ENCODE measurements at places on chromosomes 11 and 22.

GRCh38 chr22:17371448-17371847, 2.2 kb downstream of the CECR2 start:
- DNase-seq = no peak

DNA sequence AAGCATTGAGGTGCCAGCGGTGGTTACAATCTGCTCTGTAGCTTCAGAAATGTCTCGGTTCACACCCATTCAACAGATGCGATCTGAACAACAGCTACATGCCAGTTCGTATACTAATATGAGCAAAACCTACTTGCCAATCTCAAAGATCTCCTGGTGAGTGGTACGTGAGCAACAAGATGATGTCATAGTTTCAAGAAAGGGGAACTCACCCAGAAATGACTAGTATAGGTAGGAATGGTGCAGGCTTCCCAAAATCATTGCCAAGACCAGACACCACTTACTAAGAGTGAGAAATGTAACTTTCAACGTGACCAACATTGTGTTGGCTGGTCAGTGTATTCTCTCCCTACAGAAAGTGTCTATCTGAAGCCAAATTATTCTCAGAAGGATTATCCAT, 31.1 kb downstream of the OR6Q1 start:
- no peak for DNase-seq

GRCh38 chr22:19002684-19003038, 66.6 kb upstream of the PRODH start:
- DNase-seq = no peak

DNA sequence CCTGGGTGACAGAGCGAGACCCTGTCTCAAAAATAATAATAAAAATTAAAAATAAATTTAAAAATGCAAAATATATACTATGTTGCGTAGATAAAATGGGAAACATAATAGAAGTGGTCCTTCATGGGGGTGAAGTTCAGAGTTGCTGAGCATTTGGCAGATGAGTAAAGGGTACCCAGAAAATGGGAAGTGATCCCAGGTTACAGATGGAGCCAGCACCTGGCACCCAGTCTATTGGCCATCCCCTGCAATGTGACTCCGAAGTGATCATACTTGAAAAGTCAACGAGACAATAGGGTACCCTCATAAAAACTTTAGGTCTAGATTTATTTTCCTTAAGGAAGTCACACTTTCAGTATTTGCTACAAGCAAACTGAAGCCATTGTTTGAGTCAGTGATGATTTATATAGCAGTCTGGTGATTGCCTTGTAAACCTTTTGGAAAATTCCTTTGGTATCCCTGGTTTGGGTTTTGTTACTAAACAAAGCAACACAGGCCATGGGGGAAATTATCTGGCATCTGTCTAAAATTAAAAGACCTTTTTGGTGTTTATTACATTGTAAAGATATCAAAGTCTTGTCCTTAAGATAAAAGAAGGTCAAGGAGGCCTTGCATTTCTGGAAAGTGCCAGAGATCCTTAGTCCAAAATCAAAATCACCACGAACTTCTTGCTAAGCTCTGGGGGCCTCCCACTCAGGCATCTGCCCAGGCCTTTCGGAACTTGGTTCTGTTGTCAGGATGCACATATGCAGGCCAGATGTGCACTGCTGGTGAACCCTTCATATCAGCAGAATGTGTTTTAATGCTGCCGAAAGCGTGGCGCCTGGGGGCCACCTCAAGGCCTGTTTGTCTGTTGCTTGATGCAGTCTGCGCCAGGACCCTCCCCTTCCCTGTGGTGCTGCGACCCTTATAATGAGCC, 4.3 kb downstream of the SMARCB1 start:
- no peak for DNase-seq

GRCh38 chr11:75583718-75584658, 21.9 kb downstream of the SERPINH1 start:
- peak; percentile 82 for DNase-seq

- no peak for DNase-seq
Observed at GRCh38 chr22:46866591-46866990, 104.1 kb downstream of the TBC1D22A start.

GRCh38 chr22:37018815-37019308, 385 bp downstream of the TST start:
- peak; percentile 65 for DNase-seq

DNA sequence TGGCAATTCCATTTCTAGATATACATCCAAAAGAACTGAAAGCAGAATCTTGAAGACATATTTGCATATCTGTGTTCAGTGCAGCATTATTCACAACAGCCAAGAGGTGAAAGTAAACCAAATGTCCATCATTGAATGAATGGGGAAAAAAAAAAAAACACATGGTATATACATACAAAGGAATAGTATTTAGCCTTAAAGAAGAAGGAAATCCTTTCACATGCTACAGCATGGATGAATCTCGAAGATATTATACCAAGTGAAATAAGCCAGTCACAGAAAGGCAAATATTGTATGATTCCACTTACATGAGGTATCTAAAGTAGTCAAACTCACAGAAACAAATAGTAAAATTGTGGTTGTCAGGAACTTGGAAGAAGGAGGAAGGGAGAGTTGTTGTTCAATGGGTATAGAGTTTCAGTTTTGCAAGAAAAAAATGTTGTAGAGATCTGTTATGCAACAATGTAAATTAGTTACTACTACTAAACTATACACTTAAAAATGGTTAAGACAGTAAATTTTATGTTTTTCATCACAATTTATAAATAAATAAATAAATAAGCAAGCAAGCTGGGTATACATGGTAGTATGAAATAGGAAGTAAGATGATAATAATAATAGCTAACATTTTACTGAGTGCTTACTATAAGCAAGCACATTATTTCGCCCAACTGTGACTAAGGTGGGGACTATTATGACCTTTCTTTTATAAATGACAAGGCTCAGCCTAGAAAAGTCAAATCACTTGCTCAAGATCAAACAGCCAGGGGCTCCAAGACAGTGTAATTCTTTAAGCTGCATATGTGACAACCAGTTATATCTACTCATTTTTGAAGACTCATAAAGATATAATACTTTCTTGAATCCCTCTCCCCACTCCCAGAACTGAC, 50.0 kb downstream of the FAM168A start:
- no peak for DNase-seq

GRCh38 chr11:40987776-40988435, 471.5 kb downstream of the LRRC4C start:
- no peak for DNase-seq

DNA sequence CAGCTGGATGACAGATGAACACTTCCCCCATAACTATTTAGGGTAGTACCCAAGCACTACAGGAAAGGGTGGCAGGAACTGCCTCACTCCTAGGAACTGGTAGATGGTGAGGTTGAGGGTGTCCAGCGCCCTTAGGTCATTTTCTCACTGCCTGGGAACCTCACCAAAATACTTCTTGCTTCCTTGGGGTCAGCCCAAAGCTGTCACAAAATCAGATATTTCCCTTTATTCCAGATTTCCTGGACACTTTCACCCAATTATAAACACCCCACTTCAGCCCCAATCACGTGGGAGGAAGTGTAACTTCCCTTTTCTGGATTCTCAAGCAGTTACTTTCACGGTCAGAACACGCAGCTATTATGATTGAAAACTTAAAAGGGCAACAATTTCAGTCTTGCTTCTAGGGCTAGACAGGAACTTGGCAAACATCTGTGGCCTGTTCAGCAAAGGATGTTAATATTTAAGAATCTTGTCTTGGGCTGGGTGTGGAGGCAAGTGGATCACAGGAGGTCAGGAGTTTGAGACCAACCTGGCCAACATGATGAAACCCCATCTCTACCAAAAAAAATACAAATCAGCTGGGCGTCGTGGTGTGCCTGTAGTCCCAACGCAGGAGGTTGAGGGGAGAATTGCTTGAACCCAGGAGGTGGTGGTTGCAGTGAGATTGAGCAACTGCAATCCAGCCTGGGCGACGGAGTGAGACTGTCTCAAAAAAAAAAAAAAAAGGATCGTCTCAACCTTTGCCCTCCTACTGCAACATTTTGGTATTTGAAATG, 4.0 kb downstream of the FTH1 start:
- DNase-seq = no peak

DNA sequence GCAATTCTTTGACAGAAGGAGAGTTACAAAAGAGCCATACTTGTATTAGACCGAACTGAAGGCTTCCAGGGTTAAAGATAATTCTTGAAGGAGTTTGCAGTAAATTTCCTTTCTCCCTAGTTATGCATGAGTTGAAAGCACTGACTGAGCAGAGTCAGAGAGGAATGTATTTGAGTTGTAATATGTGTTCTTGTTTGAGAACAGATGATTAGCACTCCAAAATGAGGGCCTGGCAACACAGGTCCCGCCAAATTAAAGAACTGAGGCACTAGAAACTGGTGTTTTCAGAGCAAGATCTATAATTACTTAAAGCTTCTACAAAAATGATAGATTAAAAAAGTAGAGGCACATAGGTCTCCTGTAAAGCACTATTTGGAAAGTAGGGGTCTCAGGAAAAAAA, 970.4 kb downstream of the OPCML start:
- DNase-seq = no peak

DNA sequence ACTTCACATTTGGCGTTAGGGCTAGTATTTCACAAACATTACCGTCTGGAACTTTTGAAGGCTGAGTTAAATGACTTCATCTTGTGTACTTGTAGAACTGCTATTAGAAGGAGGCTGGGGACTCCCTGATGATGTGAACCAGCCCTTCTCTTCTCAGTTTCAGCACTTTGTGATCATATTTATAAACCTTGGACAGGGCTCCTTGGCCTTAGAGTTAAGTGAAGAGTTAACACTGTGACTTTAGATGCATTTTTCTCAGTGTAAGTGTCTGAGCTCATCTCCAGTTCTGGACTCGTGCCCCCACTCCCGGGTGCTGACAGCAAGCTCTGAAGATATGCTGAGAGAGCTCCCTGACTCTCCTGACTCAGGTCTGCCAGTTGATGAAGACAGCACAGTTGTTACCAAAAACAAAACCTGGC, 8.4 kb downstream of the MIAT start:
- DNase-seq = no peak

GRCh38 chr11:122317305-122317704, 201.3 kb upstream of the BLID start:
- no peak for DNase-seq

DNA sequence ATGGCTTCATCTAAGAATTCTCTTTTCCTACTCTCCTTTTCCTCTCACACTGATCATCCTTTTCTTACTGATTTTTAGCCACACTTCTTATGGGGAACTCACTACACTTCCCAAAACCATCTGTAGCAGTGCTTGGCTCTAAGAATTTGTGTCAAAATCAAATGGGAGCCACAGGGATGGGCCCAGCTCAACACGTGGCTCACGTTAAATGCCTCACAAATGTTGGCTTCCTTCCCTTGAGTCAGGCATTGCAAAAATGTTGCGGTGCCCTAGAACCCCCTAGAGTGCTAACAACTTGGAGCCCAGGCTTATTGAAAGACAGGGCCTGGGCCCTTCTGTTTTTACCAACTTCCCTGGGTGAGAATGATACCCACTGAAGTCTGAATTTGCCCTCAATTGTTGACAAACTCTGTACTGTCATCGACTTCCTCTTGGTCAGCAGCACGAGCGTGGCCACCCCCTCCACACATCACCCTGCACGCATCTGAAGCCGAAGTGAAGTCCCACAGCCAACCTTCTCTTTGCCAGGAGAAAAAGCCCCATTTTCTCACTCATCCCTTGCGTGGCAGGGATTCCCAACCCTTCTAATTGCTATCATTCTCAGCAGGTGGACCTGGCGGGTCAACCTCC, 69.7 kb downstream of the ELFN2 start:
- no peak for DNase-seq

- no peak for DNase-seq
Observed at GRCh38 chr22:31680861-31681341, 18.9 kb upstream of the PISD start.

DNA sequence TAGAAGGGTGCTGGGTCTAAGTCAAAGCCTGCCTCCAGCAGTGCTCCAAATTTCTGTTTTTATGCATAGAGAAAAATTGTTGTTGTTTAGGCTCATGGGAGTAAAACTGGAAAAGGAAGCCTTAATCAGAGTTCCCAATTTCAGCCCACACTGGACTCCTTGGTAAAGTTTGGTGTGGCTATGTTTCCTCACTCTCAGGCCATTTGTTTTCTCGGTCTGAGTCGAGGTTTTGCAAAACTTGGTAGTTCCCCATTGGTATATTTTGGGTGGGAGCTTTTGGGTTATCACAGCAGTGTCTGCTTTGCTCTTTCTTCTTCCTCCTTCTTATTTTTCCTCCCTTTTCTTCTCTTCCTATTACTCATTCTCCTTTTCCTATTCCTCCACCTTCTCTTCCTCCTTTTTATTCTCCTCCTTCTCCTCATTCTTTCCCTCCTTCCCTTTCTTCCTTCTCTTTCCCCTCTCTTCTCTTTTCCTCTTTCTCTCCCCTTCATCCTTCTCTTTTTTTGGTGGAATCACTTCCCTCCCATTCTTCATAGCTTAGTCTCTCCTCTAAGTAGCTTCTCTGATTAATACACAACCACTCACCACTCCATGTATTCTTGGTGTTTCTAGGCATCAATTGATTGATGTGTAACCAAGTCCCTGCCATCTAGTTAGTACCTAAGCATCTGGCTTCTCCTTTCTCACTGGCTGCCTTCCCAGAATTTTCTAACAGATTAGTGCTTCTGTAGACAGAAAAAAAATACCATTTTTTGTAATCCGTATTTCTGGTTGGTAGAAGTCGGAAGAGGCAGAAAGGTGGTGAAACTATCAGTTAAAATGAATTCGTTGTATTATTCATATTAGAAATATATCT, 10.1 kb downstream of the SLC5A1 start:
- no peak for DNase-seq

GRCh38 chr11:63708764-63709163, 27.5 kb downstream of the RTN3 start:
- no peak for DNase-seq

DNA sequence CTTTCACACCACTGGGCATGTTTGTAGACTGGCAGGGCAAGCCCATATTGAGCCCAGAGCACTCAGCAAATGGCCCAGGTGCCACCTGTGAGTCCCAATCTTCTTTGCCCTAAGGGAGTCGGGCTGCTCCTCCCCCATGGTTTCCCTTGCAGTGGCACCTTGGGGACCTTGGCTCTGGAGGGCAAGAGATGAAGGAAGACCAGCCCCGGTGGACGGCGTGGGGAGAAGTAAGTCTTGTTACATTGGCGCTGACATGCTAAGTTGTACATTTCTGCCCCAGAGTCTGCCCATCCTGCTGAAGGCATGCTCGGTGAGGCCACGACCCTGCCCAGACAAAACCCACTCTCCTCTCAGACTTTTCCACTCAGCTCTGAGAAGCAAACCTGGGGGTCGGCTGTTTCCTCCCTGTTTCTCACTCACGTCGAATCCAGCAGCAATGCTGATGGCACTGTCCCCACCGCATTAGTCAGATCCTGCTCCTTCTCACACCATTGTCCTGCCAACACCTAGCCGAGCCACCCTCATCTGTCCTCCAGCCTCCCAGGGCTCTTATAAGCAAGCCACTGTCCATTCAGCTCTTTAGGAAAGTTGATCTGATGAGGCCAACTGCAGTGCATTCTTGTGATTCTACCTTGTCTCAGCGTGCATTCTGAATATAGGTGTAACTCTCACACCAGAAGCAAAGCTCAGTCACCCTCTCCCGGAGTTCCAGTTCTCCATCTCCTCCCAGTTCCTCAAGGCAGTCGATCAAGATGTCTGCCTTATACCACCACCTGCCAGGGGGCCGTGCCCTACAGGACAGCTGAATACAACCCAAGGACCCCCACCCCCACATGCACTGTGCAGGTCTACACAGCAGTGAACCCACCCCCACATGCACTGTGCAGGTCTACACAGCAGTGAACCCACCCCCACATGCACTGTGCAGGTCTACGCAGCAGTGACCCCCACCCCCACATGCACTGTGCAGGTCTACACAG, 827.1 kb downstream of the TBC1D22A start:
- DNase-seq = no peak

- DNase-seq = no peak
Observed at GRCh38 chr22:19115628-19116027, 6.6 kb downstream of the DGCR2 start.
